Left ventricle myocardium inferior (tissue), 1 donor: ENCODE measurements at places on chromosomes 1 and 21. TPM values are rescaled to one million over a fixed set of nuclear protein-coding genes. Genes with fewer than 3 reads are reported as not detected.
A peak's percentile ranks its signal among the peaks of the same experiment; 100 is the strongest.

DNA sequence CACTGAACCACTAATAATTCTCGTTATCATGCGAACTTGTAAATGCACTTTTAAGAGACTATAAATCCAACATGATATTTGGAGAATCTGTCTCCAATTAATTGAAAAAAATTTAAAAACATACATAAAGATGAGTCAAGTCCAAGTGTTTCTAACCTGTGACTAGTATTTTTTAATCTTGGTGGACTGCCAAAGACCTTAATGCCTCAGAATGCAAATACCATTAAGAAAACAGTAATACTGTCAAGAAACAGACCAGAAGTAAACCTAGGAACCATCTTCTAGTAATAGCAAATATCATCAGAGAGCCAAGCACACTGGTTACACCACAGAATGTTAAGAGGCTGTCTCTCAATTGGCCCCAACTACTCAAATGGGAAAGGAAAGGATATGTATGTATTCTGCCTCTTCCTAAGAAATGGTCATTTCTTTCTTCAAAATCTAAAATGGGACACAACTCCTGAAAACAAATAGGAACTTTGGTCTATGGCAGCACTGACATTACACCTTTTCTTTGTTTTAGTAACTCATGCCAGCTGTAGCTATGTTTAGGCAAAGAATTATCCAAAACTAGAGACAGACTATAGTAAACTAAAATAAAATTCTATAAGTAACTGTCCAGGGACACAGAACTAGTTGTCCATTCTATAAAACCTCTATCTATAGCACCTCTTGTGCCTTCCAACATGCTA, 15.8 kb downstream of the SCYL3 start:
- DNase-seq = no peak

GRCh38 chr1:165807613-165808012, 19.8 kb upstream of the UCK2 start:
- no peak for DNase-seq

- no peak for DNase-seq
Measured at GRCh38 chr1:234659538-234659937, 49.6 kb upstream of the IRF2BP2 start.

DNA sequence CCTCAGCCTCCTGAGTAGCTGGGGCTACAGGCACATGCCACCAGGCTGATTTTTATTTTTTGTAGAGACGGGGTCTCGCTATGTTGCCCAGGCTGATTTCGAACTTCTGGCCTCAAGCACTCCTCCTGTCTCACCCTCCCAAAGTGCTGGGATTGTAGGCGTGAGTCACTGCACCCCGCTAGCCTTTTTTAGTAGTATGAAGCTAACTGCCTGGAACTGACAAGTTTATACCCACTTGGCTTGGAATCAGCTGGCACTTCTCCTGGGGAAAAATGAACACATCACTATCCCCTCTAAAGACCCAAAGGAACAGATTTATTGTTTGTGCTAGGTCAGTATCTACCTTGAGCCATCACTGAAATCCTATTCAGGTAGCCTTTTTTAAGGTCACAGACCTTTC, 19.0 kb downstream of the TMEM63A start:
- DNase-seq = no peak

- DNase-seq = no peak
Measured at GRCh38 chr1:11479375-11479979, 522 bp downstream of the DISP3 start.

DNA sequence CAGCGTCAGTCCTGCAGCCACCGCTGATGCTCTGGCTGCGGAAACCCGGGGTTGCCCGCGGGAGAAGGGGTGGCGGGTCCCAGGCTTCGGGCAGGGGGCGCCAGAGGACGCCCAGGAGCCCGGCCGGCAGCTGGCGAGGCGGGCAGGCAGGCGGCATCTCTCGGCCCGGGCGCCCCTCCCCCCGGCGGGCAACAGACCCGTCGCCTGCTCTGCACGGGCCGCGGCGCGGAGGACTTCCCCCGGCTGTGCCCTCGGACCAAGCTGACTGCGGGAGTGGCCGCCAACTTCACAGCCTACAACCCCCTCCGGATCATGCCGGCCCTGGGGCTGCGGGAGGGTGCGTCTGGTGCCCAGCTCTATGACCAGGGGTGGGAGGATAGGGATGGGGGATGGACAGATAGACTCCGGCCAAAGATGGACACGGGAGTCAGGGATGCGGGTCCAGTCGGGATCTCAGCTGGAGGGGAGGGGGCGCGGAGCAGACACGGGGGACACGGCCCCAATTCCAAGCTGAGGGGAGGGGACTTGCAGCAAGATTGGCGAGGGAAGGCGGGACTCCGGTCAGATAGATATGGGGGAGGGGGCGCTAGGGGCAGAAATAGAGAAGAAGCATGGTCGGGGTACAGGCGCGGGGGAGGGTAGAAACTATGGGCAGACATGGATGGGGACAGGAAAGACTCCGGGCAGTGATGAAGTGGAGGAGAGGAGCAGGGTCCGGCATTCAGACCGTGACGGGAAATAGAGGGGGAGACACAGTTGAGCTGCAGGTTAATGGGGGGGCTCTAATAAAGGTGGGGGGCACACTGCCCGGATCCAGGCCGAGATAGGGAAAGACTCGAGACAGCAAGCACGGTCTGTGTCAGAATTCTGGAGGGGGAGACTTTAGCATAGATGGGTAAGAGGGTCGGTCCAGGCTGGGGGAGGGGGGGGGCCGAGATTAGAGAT, 1.1 kb downstream of the ADGRB2 start:
- DNase-seq = peak; percentile 60

DNA sequence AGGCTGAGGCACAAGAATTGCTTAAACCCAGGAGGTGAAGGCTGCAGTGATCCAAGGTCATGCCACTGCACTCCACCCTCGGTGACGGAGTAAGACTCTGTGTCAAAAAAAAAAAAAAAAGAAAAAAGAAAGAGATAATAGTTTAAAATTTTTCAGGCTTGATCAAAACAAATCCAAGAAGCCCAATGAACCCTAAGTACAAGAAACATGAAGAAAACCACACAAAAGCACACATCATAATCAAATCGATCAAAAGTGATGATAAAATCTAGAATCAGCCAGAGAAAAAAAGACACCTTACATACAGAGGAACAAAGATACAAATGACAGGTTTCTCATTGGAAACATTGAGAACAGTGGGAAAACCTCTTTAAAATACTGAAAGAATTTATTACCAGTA, 31.5 kb downstream of the LDLRAD1 start:
- DNase-seq = no peak

GRCh38 chr1:19739628-19740027, 60.1 kb downstream of the TMCO4 start:
- DNase-seq = no peak

DNA sequence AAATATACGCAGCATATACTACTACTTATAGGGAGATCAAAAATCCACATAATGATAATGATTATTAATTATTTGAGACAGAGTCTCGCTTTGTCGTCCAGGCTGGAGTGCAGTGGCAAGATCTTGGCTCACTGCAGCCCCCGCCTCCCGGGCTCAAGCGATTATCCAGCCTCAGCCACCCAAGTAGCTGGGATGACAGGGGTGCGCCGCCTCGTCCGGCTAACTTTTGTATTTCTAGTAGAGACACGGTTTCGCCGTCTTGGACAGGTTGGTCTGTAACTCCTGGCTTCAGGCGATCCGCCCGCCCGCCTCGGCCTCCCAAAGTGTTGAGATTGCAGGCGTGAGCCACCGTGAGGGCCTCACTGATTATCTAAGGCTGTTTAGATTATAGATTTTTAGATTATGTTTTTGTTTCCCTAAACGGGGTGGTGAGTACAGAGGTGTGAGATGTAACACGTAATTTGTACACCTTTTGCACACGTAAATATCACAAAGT, 548 bp upstream of the SLC25A33 start:
- peak; percentile 20 for DNase-seq

DNA sequence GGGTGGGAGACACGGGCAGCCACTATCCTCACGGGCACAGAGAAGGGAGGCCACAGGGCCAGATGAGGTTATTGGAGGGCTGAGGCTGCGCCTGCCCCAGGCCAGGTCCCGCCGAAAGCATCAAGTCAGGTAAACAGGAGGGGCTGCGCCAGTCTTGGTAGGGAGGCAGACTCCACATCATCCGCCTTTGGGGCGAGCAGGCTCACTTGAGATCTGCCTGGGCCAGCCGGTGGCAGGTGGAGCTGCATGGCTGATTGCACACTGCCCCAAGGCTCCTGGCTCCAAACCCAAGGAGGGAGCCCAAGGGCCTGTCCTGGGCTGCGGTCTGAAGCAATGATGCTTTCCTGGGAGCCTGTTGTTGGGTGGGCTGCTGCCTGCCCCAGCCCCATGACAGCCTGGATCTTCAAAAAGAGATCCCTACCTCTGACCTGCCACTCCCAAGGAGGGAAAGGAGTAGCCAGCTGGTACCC, 4.6 kb downstream of the SMIM1 start:
- DNase-seq = no peak

DNA sequence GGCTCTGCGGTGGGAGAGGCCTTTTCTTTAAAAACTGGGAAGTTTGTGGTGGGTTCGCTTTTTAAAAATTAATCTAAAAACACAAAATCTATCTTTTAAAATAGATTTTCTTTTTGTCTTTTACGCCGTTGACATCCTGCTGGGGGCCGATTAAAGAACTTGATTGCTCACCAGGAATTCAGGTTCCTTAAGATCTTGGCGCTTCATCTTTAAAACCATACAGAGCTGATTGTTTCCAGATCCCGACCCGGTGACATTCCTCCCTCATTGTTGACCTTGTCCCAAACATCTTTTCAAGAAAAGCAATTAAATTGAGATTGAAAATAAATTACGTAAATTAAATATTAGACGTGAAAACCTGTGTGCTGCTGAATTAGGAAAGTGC, 546 bp upstream of the ZNF697 start:
- no peak for DNase-seq

DNA sequence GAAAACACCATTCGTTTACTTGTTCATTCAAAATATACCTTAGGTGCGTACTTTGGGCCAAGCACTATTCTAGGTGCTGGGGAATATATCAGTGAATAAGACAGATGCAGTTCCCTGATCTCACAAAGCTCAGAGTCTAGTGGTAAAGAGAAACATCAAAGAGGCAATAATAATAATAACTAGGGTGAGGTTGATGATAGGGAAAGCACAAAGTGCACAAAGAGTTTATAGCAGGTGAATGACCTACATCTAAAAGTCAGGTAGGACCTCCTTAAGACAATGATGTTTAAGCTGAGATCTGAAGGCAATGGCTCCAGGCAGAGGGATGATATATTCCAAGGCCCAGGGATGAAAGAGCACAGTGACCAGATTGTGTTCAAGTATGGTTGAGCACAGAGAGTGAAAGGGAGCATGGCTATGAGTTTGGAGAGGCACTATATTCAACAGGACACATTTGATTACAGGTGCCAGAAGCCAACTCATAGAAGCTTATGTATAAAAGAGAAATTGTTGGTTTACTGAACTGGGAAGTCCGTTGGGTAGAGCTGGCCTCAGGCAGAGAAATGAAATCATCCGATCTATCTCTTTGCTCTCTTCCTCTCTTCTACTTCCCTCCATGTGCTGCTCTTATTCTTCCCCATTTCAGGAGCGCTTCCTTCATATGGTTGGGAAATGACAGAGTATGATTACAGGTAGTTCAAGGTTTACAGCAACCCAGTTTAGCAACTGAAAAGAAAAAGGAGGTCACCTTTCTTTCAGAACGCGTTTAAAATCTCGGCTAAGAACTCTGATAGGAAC, 23.0 kb upstream of the CCT8 start:
- DNase-seq = no peak

DNA sequence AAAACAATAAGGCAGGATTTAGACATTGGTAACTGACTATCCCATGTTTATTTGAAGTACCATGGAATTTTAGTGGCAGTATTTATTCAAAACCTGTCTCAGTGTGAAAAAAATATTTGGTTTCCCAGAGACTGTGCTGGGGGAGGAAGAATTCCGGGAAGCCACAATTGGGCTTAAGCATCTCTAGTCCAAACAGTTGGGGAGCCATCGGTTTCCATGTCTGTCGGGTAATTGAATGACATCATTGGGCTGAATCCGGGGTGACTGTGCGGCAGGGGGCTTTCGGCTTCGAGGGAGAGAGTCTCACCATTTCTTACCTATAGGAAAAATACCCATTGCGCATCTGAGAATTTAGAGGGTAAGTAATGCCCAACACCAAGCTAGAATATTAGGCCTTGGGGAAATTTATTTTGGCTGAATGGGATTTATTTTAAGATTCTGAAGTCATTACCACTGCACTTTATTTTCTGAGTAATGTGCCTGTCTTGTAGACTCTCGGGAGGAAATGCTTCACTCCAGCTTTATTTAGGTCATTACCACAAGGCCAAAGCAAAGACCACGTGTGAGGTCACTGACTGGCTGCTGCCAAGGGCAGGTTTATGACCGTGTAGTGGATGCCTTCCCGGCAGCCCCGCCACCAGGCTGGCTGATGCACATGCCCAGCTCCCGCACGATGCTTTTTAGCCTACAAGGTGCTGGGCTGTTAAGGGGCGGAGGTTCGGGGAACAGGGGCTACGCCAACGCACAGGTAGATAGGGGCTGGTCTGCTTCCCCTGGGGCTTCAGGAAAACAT, 23.1 kb upstream of the UMODL1 start:
- no peak for DNase-seq

Gene C4BPA
- not detected for total RNA-seq

Gene OR2AK2
- not detected for total RNA-seq

Gene KPRP
- not detected for total RNA-seq

Gene IL10RB
- total RNA-seq = 6.8 TPM

Gene SPATA45
- not detected for total RNA-seq

Gene AGMAT
- not detected for total RNA-seq

Gene MNDA
- 2.7 TPM for total RNA-seq

Gene TMEM125
- not detected for total RNA-seq

Gene PGLYRP3
- not detected for total RNA-seq

Gene ERICH3
- not detected for total RNA-seq

Gene SPRR2A
- total RNA-seq = not detected

Gene CELA2A
- not detected for total RNA-seq

Gene SMCP
- not detected for total RNA-seq
